ENCODE measurements at places on chromosomes 11 and 22.

- DNase-seq = peak; percentile 64
These were observed 3.7 kb upstream of the POLD4 start for GRCh38 chr11:67356864-67357561.

GRCh38 chr11:94746721-94747120, 21.4 kb upstream of the AMOTL1 start:
- DNase-seq = no peak

DNA sequence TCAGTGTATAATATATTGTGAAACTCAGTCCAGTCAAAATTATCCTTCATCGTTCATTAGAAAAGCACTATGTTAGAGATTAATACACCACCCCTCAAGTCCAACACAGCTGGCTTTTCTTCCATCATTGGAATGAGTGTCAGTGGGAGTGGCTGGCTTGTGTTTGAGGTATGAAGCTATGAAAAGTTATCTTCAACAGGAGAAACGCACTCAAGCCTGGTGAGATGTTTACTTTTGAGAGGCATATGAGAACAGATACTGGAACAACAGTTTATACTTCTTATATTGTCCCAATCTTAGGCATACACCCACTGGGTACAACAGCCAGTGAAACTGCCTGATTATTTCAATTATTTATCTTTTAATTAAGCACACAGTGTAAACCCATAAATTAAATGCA, 34.3 kb downstream of the PLEKHB1 start:
- no peak for DNase-seq

GRCh38 chr22:44620129-44620840, 81.7 kb upstream of the PRR5 start:
- peak; percentile 44 for DNase-seq

DNA sequence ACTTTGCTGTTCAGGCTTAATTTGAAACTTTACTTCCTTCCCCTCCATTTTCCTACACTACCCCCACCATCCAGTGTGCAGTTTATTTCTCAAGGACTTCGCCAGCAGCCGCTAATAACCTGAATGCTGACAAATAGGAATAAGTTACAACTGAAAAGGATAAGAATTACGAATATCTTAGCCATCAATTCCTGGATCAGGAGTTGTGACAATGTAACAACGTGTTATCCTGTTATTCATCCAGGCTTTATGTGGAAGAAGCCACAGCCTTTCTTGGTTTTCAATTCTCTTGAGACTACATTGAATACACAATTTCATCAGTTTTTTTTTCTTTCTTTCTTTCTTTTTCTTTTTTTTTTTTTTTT, 5.9 kb downstream of the HBG1 start:
- no peak for DNase-seq

Measured in GM19239 (cell line).